H9 (cell line): ENCODE measurements at places on chromosomes 12 and 14. TPM values are rescaled to one million over a fixed set of nuclear protein-coding genes. Genes with fewer than 3 reads are reported as not detected.

The NID2 gene
- 6.4 and 6.6 TPM in 2 replicates for total RNA-seq

GRCh38 chr12:50538182-50538581, 33.4 kb downstream of the DIP2B start:
- peaks cover 3% of the 10 kb centered on the region; the same call in 1 of the 2 replicates for H3K4me1 ChIP-seq

DNA sequence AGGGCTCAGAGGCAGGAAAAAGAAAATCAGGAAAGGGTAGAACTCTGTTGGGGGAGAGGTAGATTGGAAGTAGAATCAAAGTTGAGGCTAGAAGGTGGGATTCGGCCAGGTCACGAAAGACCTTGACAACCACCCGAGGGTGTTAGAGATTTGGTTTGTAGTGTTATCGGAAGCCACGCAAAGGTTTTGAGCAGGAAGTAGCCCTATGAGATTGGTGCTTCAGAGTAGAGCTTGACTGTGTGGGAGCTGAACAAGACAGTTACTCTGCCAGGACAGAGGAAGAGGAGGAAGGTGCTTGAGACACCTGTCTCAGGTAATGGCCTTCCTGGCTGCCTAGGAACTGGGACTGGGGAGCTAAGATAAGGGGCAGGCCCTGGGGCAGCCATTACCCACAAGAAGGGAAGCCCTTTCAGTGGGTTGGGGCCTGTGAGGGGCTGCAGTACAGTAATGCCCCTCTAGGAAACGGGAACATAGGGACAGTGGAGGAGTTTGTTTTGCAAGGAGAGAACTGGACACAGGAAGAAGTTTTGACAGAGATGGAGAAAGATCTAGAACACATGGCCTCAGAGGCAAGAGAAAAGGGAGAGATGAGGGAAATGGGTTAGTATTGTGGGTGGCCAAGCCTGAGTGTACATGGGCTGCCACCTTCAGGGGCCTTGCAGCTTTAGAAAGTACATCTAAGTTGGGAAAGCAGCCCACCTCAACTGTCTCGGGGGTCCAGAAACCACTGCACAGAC, 73.5 kb downstream of the RIN3 start:
- H3K27ac ChIP-seq: no peak overlapping the region
- no peak for DNase-seq
- no peaks in the 10 kb centered on the region; the same call in 1 of the 2 replicates for H3K36me3 ChIP-seq
- no peak overlapping the region for H3K4me3 ChIP-seq

DNA sequence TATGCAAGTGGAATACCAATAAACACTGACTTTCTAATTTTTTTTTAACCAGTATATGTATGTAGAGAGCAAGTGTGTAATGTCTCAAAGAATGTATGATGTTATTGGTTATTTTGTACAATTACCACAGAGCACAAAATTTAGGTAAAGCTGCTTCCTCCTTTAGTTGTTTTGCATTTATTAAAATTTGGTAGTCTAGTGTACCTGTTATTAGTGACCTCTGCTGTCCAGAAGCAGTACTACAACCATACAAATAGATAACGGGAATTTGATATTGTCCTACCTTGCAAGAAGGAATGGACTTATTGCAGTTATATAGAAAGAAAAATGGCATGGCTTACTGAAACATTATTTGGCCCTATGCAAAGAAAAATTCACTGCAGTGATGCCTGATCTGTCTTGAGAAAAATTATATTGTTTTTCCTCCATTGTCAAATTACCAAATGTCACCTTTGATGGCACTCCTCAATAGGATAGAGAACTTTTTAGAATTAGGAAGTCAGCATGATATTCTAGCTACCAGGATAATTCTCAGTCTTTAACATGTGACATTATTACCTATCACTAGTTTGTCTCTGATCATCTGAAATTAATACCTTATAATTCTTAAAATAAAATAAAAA, 153.9 kb upstream of the RMST start:
- H3K27ac ChIP-seq: no peak overlapping the region
- no peak for DNase-seq
- H3K4me3 ChIP-seq: no peak overlapping the region
- no peaks in the 10 kb centered on the region; the same call in 1 of the 2 replicates for H3K27me3 ChIP-seq

GRCh38 chr12:101563212-101563611, 31.6 kb upstream of the MYBPC1 start:
- H3K36me3 ChIP-seq: no peaks in the 10 kb centered on the region
- no peak overlapping the region for H3K27ac ChIP-seq
- H3K4me3 ChIP-seq: no peak overlapping the region
- no peaks in the 10 kb centered on the region for H3K27me3 ChIP-seq
- DNase-seq: no peak

The FIGNL2 gene
- 19.5 and 19.7 TPM in 2 replicates for total RNA-seq

- no peak overlapping the region for H3K4me3 ChIP-seq
- no peak overlapping the region for H3K27ac ChIP-seq
- peak; percentile 57 for DNase-seq
- no peaks in the 10 kb centered on the region for H3K27me3 ChIP-seq
These were observed 21.5 kb upstream of the SLC25A3 start for GRCh38 chr12:98572010-98572409.

GRCh38 chr14:28758885-28759652, 7.5 kb upstream of the FOXG1 start:
- H3K4me1 ChIP-seq: peaks cover 5% of the 10 kb centered on the region; the same call in 1 of the 2 replicates
- H3K36me3 ChIP-seq: no peaks in the 10 kb centered on the region
- H3K27ac ChIP-seq: no peak overlapping the region
- DNase-seq: peak; percentile 48

The BICDL1 gene
- total RNA-seq: 13.8 and 14.7 TPM in 2 replicates

DNA sequence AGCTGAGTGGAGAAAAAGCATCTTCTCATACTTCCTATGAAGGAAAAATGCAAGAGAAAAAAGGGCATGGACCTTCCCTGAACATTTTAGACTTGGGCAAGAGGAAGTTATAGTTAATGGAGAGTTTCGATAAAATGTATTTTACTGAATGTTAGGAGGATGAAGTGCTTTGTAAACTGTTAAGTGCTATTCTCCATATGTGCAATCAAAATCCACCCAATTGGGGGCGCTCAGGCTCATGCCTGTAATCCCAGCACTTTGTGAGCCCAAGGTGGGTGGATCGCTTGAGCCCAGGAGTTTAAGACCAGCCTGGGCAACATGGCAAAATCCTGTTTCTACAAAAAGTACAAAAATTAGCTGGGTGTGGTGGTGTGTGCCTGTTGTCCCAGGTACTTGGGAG, 1.9 kb upstream of the CNPY2 start:
- no peak overlapping the region for H3K4me3 ChIP-seq
- H3K36me3 ChIP-seq: peaks cover 6% of the 10 kb centered on the region; the same call in 1 of the 3 replicates
- DNase-seq: no peak

GRCh38 chr12:124795081-124795948, 68.3 kb downstream of the SCARB1 start:
- no peak overlapping the region for H3K27ac ChIP-seq
- H3K4me3 ChIP-seq: no peak overlapping the region; the same call in 2 of the 3 replicates

- H3K36me3 ChIP-seq: no peaks in the 10 kb centered on the region
- H3K27ac ChIP-seq: no peak overlapping the region
- no peak for DNase-seq
- no peak overlapping the region for H3K4me3 ChIP-seq
- no peaks in the 10 kb centered on the region for H3K4me1 ChIP-seq
These were observed 40.5 kb upstream of the RTL1 start for GRCh38 chr14:100944052-100944451.

GRCh38 chr12:123270214-123271000, 1.2 kb downstream of the CDK2AP1 start:
- peak overlapping the region; percentile 96 for H3K4me3 ChIP-seq
- H3K27ac ChIP-seq: no peak overlapping the region
- no peaks in the 10 kb centered on the region for H3K27me3 ChIP-seq

The DEPDC4 gene
- total RNA-seq: 3.2 and 3.4 TPM in 2 replicates

The FAM181A gene
- total RNA-seq: not detected in 2 replicates

The FAM90A1 gene
- total RNA-seq: 0.09 and 0.15 TPM in 2 replicates

GRCh38 chr14:85024931-85025330, 505.0 kb upstream of the FLRT2 start:
- no peak overlapping the region for H3K4me3 ChIP-seq
- H3K4me1 ChIP-seq: no peaks in the 10 kb centered on the region
- no peak for DNase-seq
- H3K27ac ChIP-seq: no peak overlapping the region
- H3K36me3 ChIP-seq: no peaks in the 10 kb centered on the region

DNA sequence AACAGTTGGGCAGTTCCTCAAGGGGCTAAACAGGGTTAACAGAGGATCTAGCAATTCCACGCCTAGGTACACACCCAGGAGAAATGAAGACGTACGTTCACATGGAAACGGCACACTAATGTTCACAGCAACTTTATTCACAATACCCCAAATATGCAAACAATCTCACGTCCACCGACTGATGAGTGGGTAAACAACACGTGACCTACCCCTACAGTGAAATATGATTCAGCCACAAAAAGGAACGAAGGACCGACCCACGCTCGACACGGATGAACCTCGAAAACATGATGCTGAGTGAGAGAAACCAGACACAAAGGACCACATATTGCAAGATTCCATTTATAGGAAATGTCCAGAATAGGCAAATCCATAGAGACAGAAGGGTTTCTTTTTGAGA, 112.7 kb downstream of the NCOR2 start:
- no peak overlapping the region for H3K4me3 ChIP-seq
- no peak for DNase-seq
- no peaks in the 10 kb centered on the region for H3K4me1 ChIP-seq
- peaks cover 27% of the 10 kb centered on the region for H3K36me3 ChIP-seq
- no peaks in the 10 kb centered on the region for H3K27me3 ChIP-seq

DNA sequence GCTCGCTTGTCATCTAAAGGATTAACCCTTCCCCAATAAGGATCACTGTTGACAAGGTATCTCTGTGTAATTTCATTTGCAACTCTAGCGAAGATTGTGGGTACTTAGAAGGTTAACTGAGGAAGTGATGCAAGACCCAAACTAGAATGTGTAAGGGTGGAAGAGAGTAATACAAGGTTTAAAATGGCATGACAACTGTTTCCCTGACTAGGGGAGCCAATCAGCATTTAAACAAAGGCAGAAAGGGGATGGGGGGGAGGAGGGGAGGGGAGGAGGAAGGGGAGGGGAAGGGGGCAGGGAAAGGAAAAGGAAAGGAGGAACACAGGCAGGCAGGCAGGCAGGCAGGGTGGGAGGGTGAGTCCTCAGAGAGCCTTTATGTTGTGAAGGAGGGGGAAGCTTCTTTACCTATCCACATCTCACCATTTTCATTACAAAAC, 31.1 kb downstream of the NRDE2 start:
- H3K36me3 ChIP-seq: peaks cover 60% of the 10 kb centered on the region

- no peak overlapping the region for H3K27ac ChIP-seq
- H3K4me1 ChIP-seq: no peaks in the 10 kb centered on the region
These were observed 16.5 kb downstream of the HEBP1 start for GRCh38 chr12:12983420-12984035.

DNA sequence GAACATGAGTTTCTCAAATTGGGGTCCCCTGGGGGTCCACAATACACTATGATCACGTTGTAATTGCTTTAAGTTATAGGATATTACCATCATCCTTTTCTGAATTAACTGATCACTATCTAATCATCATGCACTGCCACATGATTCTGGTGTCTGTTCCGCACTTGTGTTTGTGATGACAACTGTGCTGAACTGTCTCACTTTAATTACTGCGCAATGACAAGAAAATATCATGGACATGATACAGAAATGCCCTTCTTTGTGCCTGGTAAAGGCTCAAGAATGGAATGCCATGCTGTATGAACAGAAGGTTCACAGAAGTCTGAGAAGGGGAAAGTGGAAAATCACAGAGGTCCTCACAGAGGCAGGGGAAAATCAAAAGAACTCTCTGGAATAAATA, 65.8 kb upstream of the NOS1 start:
- DNase-seq: no peak
- H3K27me3 ChIP-seq: no peaks in the 10 kb centered on the region; the same call in 1 of the 2 replicates
- no peaks in the 10 kb centered on the region for H3K4me1 ChIP-seq
- H3K4me3 ChIP-seq: no peak overlapping the region
- H3K27ac ChIP-seq: no peak overlapping the region

DNA sequence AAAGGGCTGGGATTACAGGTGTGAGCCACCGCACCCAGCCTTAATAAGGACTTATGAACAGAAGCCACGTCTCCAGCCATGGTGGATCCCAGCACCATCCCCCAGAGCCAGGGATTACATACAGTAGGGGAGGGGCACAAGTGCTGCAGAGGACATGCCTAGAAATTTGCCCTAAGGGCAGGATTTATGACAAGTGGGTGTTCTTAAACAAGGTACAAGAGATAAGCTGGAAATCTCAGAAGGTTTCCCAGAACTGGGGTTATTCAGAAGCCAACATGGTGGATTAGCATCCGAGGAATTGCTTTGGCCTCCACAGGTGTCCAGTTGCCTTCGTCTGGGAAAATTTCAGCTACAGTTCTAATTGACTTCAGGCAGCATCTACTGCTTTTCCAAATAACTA, 114.4 kb upstream of the EGLN3 start:
- no peaks in the 10 kb centered on the region for H3K36me3 ChIP-seq
- no peaks in the 10 kb centered on the region; the same call in 1 of the 2 replicates for H3K27me3 ChIP-seq
- H3K27ac ChIP-seq: no peak overlapping the region
- no peaks in the 10 kb centered on the region for H3K4me1 ChIP-seq
- no peak for DNase-seq

The RHOJ gene
- total RNA-seq: not detected in 2 replicates

- H3K36me3 ChIP-seq: peaks cover 35% of the 10 kb centered on the region
- no peaks in the 10 kb centered on the region for H3K27me3 ChIP-seq
- no peak overlapping the region for H3K4me3 ChIP-seq
These were observed 17.6 kb downstream of the CKB start for GRCh38 chr14:103504991-103505565.

DNA sequence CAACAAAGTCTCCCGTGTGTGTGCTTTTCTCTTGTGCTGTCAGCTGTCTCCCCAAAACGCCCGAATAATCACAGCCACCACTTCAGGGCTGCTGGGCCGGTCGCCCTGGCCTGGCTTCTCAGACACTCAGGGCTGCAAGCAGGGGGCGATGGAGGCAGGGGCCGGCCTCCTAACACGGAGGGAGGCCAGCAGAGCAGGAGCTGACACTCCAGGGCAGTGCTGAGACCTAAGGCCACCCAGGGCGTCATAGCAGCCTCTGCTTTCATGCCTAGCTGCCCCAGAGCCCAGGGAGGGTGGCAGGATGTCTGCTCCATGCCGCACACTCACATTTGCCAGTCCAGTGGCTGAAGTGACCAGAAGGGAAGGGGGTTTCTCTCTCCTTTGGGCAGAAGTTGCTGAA, 25.6 kb downstream of the STX2 start:
- H3K4me3 ChIP-seq: no peak overlapping the region
- H3K36me3 ChIP-seq: peaks cover 28% of the 10 kb centered on the region
- peaks cover 6% of the 10 kb centered on the region; the same call in 1 of the 2 replicates for H3K4me1 ChIP-seq
- no peak overlapping the region for H3K27ac ChIP-seq

The ZFYVE21 gene
- total RNA-seq: 49.7 and 50.5 TPM in 2 replicates

- no peaks in the 10 kb centered on the region for H3K27me3 ChIP-seq
- no peaks in the 10 kb centered on the region for H3K4me1 ChIP-seq
- no peak overlapping the region for H3K4me3 ChIP-seq
- peaks cover 7% of the 10 kb centered on the region; the same call in 2 of the 3 replicates for H3K36me3 ChIP-seq
- no peak overlapping the region for H3K27ac ChIP-seq
These were observed 50.2 kb downstream of the ZFYVE26 start for GRCh38 chr14:67766035-67766680.
